Spinal cord (tissue), 10 donors: ENCODE measurements at places on chromosomes 3 and 15. TPM values are rescaled to one million over a fixed set of nuclear protein-coding genes. Genes with fewer than 3 reads are reported as not detected.

DNA sequence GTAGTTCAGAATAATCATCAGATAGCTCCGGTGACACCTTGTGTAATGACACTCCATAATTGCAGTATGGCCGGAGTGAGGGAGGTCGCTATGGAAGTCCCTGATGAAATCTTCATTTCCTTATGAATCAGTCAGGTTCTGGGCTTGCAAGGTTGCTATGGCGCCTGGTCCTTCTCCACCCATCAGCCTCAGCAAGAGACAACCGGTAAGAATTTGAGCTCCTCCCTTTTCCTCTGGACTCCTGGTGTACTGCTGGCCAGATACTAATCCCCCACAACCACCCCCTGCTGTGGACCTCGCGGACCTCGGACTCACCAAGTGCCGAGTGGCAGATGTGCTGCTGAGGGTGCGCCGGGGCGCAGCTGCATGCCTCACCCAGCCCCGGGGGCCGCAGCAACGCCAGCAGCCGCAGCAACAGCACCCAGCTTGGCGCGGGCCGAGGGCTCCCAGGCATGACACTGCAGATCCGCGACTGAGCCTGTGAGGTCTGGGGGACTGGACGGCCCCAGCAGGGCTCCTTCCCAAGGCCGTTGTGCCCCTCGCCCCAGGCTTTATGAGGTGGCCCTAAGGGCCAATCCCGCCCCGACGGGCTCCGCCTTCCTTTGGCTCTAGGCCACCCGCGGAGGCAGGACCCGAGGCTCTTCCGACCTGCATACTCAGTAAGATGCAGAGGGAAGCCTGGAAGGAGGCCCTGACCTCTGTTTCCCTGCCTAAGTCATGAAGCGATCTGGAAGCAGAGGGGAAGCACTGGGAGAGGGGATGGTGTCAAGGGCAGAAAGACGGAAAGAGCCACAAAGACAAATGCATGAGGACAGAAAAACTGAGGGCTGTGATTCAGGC is at the start of gene TIMP4:
TIMP4 (minus strand) TSS at position 526 of the 840 bp plus-strand sequence; CDS start at position 454, 72 bp downstream.
- peak; percentile 14 for DNase-seq

GRCh38 chr3:13703071-13703470 is 154.1 kb downstream of the FBLN2 start:
- no peak for DNase-seq

The KBTBD13 gene
- total RNA-seq: not detected

DNA sequence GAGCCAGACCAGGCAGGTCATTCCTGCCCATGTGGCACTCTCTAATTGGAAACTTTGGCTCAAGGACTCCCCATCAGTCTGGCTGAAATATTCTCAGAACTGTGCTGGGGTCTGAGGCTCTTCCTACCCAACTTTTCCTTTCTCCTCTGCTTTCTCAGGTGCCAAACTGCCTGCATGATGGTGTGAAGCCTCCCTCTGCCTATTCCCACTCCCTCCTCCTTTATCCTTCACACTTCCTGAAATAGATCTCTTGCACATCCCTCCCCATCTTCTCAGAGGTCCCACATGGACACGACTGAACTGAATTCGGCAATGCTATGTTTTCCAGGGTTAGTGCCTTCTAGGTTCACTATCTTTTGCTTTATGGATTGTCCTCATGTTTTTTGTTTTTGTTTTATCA is 12.5 kb downstream of the LIPH start:
- DNase-seq: no peak

The CYP1A2 gene
- total RNA-seq: not detected

DNA sequence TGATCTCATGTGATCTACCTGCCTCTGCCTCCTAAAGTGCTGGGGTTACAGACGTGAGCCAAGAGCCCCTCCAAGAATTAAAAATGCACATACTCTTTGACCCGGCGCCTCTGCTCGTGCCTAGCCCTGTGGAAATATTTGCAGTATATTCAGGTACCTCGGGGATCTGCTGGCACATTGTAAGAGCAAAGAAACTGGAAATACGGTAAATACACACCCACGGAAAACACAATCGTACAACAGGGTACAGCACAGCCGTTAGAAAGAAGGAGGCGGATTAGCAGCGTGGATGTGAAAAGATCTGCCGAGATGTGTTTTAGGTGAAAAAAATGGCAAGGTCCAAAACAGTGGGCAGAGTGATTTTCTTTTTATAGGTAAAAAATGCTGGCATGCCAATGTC is 6.1 kb upstream of the HDAC11 start:
- no peak for DNase-seq

DNA sequence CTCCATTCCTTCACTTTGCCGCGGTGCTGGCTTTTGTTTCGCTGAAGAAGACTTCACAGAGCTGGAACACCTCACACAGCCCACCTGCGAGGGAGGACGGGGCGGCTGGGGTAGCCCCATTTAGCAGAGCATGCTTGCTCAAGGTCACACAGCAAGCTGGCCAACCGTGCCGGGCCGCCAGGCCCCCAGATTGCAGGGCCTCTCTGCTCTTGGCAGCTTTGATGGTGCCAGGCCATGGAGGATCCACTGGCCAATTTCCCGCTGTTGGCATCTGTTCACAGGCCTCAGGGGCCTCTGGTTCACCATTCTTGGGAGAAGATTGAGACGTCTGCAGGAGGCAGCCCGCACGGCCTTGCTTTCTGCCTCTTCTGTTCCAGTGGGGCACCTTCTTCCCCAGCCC is 77.9 kb upstream of the LINGO1 start:
- DNase-seq: no peak

DNA sequence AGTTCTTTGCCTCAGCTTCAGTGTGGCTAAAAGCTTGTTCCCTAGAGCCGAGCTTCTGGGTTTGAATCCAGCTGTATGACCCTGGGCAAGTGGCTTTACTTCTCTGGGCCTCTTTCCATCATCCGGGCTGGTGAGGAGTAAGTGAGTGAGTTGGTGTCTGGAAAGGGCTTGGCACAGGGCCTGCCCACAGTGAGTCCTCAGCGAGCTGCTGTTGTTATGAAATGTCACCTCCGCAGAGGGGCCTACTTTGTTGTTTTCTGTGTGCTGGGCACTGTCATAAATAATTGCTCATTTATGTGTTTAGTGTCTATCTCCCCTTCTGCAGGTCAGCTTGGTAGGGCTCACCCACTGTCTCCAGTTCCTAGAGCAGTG is 31.7 kb downstream of the SLC6A6 start:
- no peak for DNase-seq

DNA sequence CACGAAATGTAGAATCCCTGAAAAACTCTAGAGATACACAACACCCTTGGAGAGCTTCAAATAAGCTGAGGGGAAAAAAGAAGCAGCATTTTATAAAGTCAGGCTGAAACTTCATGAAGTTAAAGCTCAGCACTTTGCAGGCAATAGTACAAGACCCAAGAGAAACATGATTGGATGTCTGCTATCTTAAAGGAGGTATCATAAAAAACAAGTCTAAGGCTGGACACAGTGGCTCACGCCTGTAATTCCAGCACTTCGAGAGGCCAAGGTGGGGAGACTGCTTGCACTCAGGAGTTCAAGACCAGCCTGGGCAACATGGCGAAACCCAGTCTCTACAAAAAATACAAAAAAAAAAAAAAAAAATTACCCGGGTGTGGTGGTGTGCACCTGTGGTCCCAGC is 42.9 kb downstream of the NPTN start:
- no peak for DNase-seq

- DNase-seq: no peak
These were observed 9.1 kb downstream of the SLC25A26 start for GRCh38 chr3:66229931-66230330.

- no peak for DNase-seq
These were observed 36.8 kb upstream of the NEO1 start for GRCh38 chr15:73015493-73015892.

The SNURF gene
- 62.9 TPM for total RNA-seq

DNA sequence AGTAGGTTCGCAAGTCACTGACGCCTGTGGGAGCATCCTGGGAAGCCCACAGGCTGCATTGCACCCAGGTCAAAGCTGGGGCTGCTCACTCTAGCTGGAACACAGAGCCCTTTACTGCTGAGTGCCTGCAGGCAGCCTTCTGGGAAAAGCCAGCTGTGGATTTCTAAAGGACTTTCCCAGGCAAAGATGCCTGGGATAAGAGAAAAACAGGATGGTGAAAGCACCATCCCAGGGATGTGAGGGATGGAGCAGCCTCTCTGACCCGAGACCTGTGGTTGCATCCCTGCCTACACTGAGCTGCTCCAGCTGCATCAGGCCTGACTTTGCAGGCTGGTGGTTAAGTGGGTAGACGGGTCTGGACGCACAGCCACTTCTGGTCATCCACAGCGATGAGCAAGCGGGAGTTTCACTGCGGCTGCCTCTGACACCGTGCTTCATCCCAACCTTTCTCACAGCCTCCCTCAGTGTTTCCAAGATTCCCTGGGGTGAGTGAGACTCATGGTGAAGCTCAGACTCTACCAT is 52.5 kb upstream of the AMOTL2 start:
- no peak for DNase-seq

GRCh38 chr3:73379465-73379864 is 245.3 kb downstream of the PDZRN3 start:
- DNase-seq: no peak

GRCh38 chr15:66221126-66221525 is 32.4 kb downstream of the MEGF11 start:
- DNase-seq: no peak

DNA sequence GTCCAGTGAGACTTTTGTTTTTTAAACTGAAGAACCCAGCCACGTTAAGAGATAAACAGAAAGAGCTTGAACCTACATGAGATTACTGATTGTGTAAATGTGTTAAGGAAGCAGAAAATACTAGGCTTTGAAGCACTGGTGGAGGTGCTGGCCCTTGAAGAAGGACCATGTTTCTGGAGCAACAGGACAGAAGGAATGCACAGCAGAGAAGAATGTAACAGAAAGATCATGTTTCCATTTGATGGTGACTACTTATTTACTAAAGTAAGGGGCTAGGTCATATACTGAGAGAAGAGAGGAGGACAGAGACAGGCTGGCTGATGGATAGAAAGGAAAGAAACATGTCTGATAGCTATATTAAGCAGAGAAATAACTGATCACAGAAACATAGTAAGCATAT is 88.8 kb downstream of the CLASP2 start:
- DNase-seq: no peak
